Activated T-helper 1 cell treated with anti-CD3 and anti-CD28 coated beads, Interleukin-2, amount 50 U/mL, for 16 hours (primary cell): ENCODE measurements at places on chromosomes 7 and 10.

DNA sequence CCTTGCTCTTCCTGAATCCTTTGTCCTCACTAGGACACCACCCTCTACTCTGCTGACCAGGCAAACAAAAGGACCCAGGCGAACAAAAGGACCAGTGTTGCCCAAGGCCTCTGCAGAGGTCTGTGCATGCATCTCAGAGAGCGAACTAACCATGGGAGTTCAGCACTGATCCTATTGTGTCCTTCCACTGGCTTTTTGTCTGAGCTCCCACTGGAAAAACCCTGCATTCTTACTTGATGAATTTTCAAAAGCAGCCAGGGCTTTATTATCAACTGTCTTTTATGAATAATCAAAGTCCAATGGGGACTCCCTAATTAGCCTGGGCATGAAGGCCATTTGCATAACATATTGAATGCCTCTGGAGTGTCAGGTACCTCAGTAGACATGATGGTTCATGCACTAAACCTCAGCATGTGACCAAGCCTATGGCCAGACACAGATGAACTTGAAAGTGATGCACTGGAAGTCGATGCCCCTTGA is 140.6 kb downstream of the KCNMA1 start:
- DNase-seq: no peak

DNA sequence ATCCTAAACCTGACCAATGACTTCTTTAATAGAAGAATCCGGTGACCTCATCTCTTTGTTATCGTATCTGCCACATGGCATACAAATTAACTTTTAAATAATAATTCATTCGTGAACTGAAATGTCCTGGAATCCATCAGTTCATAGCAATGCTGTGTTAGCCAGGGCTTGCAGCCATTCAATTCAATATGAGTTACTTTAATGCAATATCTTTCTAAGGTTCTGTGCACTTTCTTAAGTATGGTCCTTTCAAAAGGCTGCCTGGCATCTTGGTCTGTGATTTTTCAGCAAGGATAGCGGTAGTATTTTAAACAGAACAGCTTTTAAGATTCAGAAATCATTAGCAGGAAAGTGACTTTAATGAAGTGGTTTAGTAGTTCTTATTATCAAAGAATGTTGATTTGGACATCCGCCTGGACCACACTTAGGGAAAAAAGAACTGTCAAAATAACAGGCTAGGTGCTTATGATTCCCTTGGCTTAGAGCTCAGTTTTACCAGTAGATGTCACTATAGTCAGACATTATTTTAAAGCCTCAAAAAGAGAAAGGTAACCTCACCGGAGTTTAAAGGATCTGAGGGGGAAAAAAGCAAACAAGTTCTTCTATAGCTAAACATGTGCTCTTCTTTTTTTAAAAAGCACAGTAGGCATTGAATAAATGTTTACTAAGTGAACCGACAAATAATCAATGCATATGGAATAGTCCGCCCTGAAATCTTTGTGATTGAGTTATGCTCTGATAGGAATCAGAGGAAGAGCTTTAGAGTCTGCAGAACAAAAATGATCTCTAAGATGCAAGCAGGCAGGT is 22.7 kb downstream of the SLC35G1 start:
- no peak for DNase-seq

DNA sequence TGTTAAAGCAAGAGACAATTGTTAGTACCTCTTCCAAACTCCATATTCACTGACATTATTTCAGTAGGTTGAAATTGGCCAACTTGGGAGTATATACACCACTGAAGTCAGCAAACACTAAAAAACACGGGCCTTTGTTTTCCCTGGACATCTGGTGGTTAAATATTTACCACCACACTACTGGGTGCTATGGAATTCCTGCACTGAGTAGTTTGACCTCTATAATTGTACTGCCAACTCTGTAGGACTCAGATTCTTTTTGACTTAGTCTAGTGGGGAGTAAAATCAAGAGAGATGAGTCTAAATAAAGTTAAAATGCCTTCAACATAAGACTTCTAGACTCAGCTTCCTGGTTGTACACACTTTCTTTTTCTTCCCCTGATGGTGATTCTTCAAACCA is 41.3 kb upstream of the TES start:
- no peak for DNase-seq

DNA sequence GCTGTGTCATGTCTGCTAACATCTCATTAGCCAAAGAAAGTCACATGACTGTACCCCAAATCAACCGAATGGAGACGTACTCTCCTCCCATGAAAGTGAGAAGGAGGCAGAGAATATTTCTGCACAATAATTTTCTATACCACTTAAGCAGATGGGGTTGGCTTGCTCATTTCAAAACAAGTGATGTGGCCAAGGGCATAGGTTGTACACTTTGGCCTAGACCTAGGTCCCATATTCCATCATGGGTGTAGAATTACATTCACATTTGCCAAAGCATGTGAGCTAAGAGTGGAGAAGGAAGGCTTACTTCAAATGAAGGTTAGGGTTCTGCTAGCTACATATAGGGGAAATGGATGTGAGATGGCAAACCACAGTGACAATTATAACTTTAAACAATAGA is 83.0 kb downstream of the ZNF365 start:
- DNase-seq: no peak

- DNase-seq: no peak
These were observed 1.6 kb upstream of the KIAA1217 start for GRCh38 chr10:24207341-24207740.

DNA sequence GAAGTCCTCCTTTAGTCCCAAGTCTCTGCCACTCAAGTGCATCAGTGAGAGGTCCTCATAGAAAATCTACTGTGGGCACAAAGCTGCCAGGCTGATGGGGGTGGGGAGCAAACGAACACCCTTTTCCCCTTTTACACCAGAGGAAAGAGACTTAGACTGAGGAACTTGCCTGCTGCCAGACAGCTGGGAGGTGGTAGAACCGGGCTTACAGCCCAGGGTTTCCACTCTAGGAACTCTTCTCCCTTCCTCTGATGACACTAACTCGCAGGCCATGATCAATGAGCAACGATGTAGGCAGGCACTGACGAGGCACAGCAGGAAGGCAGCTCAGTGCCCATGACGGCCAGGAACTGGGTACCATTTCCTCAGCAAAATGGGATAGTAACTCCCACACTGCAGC is 11.0 kb upstream of the SH2D4B start:
- DNase-seq: no peak

- no peak for DNase-seq
These were observed 2.0 kb downstream of the DBNL start for GRCh38 chr7:44046321-44047061.

DNA sequence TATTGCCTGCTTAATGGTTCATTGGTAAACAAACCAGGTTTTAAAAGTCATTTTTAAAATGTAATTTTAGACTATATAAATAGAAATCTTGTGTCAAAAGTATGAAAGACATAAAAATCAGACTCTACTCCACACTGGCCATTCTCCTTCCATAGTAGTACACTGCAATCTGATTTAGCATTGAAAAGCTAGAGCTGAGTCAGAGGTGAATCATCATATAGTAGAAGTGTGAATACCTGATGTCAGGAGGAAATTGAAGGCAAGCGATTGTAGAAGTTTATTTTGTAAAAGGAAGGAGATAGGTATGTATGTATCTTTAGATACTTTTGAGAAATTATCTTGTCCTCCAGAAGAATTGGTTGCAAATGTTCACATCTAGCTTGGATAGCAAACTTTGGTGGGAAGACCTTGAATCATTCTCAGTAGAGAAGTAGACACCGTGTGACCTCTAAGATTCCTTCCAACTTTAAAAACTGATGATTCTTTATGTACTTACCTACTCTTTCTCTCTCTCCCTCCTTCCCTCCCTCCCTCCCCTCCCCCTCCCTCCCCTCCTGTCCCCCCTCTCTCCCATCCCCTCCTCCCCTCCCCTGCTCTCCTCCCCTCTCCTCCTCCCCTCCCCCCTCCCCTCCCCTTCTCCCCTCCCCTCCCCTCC is 88.1 kb downstream of the BTAF1 start:
- no peak for DNase-seq

DNA sequence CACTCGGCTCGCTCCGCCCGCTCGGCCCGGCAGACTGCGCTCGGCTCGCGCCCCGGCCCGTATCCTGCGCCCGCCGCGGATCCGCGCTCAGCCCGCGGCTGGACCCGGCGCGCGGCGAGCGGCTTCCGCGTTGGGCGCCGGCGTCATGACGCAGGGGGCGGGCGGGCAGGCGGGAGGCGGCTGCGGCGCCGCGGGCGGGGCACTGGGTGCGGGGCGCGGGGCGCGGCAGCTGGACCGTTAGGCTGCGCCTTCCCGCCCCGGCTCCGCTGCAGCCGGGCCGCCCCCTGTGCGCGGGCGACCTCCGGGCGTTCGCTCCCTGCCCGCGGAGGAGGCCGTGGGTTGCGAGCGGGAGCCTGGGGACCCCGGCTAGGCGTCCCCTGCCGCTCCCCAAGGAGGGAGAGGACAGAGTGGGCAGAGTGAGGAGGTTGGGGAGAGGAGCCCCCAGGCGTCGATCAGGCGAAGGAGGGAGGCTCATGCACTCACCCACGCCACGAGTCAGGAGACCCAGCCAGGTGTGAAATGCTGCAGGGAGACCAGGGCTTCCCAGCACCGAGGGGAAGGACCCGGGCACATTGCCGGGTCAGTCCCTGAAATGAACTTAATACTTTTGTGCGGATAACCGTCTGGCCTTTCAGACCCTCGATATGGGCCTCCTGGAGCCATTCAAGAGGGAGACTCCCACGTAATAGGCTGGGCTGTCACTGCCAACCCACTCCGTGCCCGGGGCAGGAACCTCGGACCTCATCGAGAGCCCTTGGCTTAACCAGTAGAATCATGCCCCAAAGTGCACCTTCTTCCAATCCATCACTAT is at the start of gene PIP4K2A:
Gene PIP4K2A (minus strand): TSS at position 100 of the 811 bp plus-strand sequence. CDS start 252 bp downstream, outside the sequence.
- peak; percentile 71 for DNase-seq

DNA sequence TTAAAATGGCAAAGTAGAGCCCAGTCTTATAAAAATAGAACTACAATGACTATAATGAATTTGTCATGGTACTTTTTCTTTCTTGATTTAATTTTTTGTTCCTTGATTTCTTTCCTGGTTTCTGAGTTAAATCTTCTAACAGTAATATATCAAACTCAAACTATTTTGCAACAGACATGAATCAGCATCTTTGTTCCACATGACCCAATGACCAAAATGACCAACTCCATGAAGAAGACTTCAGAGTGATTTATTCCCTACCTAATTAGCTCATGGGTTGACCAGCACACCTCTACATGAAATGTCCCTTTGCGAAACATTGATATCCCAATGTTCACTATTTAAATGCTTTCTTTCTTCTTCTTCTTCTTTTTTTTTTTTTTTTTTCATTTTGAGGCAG is 30.9 kb downstream of the NMT2 start:
- no peak for DNase-seq

DNA sequence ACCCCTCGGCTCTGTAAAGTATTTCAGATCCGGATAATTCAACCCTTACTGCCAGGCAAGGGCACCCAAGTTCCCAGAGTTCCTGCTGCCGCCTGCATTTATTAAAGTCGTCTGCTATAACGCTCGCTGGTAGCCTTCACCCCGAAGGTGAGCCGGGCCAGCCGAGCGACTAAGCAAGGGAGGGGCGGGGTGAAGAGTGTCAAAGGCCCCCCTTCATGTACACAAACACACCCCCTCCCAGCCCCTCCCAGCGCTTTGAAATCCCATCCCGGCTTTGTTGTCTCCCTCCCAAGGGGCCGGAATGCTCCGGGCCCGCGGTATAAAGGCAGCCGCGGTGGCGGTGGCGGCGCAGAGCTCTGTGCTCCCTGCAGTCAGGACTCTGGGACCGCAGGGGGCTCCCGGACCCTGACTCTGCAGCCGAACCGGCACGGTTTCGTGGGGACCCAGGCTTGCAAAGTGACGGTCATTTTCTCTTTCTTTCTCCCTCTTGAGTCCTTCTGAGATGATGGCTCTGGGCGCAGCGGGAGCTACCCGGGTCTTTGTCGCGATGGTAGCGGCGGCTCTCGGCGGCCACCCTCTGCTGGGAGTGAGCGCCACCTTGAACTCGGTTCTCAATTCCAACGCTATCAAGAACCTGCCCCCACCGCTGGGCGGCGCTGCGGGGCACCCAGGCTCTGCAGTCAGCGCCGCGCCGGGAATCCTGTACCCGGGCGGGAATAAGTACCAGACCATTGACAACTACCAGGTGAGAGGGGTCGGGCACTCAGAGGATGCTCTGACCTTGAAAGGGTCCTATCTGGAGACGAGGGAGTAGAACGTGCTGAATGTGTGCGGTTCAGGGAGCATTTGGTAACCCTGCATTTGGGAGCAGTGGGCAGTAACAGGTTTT is at the start of gene DKK1:
Gene DKK1 (plus strand): TSS at position 349 of the 889 bp plus-strand sequence. CDS start 154 bp downstream, at position 503.
- no peak for DNase-seq

GRCh38 chr10:125727436-125727835 is 7.9 kb downstream of the EDRF1 start:
- DNase-seq: no peak

DNA sequence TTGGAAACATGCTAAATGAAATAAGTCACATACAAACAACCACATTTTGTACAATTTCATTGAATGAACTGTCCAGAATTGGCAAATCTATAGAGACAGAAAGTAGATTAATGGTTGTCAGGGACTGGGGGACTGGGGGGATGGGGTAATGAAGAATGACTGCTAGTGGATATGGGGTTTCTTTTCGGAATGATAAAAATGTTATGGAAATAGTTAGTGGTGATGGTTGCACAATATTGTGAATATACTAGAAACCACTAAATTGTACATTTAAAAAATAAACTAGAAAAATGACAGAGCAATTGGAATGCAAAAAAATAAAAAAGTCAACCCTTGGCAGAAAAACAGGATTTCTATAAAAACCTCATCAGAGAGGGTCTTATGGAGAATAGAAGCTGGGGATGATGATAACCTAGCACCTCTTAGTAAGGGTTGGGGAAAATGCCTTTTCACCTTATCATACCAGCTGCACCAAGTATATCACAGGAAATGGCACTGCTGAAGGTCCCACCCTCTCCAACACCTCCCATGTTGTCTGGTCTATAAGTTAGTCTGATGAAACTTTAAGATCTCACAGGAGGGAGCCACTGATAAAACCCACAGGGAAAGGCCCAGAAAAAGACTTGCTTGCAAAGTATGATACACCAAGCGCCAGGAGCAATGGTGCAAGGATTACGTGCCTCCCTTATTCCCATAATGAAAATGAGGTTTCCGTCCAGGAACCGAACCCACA is 23.1 kb upstream of the JAZF1 start:
- no peak for DNase-seq

DNA sequence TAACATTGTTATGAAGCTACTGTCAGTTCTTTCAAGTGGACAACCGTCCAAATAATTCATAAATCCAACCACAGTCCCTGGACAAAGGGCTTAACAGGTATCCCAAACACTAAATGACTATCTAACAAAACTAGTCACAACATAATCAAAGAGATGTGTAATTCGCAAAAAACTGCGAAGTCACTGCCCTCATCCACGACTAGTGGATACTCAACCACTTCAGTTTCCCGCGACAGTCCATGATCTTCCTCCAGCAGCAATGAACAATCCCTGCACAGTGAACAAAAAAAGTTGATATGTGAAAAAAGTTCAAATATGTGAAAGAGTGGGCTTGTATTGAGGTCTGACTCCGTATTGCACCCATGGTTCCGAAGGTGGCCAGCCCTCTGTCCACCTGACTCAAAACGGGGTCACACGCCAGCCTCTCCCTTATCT is 287 bp downstream of the DCLRE1A start:
- DNase-seq: no peak
